CD4-positive, alpha-beta T cell treated with Interleukin-4 for 1 hour (primary cell): ENCODE measurements at places on chromosomes 2 and 18.

DNA sequence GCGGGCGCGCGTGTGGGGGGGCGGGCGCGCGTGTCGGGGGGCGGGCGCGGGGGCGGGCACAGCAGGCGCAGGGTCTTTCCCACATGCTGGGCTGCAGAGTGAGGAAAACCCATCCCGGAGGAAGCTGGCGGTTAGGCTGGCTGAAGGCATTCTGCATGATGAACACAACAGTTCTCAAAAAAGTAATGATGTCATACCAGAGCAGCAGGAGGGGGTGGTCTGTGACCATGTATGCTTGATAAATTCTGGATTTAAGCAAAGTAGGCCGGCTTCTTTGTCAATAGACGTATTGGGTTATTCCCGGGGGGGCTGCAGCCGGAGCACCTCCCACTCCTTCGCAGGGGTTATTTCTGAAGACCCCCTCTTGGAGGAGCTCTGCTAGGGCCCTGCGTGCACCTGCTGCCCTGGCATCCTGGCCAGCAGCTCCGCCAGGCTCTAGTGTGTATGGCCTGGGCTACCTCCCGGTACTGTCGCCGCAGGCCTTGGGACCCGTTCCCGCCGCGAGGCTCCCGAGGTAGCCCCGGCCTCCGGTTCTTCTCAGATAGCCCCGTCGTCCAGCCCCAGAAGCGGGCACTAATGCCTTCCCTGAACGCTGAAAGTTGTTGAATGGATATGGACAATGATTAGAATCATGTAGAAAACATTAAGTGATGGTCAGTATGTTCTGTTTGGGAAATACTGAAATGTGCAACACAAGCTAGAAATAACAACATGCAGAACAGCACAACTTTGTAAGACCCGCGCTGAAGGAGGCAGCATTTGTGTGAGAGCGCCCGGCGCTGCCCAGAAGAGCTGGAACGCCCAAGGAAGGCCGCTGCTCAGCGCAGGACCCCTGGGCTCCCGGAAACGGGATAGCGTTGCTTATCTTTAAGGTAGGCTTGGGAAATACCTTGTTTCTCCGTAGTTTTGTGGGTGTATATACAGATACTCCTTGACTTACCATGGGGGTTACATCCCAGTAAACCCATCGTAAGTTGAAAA is 101.4 kb upstream of the RAB6C start:
- DNase-seq, result no peak

DNA sequence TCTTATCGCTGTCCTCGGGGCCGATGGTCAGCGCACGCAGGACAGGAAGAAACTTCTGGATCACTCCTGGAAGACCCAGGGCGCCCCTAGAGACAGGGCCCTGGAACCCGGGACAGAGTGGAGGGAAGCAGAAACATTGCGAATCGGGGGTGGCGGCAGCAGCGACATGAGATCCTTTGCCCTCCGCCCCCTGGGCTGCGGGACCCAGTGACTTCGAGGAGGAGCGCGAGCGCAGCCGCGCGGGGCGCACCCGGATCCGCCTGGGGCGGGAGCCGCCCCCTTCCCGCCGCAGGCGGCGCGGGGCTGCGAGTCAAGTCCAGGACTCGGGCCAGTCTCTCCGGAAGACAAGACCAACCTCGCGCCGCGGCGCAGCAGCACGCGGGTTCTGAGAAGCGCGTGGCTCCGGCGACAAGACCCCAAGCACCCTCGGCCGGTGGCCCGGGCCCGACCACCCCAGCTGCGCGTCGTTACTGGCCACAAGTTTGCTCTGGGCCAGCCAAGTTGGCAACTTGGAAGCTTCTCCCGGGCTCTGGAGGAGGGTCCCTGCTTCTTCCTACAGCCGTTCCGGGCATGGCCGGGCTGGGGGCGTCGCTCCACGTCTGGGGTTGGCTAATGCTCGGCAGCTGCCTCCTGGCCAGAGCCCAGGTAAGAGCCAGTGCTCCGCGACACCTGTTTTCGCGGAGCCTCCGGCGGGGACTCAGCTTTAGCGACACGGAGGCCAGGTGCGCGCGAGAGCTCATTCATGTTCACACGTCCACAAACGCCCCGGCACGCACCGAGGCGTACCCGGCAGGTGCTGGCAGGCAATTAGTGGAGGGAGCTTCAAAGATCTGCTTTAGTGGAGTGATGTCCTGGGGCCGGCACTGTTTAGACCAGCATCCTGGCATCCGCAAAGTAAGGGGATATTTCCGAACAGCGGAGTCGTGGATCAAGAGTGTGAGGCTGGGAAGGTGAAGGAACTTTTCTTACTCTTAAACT is at the start of gene PTH2R:
Gene PTH2R (plus strand): TSS at position 319 of the 978 bp plus-strand sequence. CDS start 252 bp downstream, at position 571.
- no peak for DNase-seq

DNA sequence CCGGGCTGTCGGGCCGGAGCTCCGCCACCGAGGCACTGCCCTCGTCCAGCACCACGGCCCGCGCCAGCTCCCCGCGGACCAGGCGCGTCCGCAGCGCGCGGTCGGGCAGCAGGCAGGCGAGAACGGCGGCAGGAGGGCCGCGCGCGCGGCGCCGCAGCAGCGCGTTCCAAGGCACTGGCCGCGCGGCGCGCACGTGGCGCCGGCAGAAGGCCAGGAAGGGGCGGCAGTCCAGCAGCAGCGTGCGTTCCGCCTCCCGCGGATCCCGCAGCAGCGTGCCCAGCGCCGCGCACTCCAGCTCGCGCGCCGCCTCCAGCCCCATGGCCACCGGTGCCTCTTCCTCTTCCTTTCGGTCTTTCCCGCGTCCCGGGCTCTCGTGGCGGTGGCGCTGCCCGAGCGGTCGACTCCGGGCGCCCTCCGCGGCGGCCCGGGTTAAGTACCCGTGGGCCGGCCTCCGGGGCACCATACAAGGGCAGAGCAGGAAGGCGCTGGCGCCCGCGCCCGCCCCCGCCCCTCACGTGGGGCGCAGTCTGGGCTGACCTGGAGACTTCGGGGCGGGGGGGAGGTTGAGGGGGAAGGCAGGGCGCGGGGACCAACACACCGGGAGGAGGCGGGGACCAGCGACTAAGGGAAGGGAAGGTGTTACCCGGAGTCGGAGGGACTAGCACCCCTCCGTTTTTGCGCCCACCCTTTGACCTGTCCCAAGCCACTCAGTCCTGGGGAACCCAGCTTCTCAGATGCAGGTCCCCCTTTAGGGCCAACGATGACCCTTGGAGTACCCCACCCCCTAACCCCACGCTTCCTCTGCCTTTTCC is at the start of gene DUSP2:
Gene DUSP2 (minus strand): TSS at position 405 of the 812 bp plus-strand sequence. CDS start 86 bp downstream, at position 319.
- DNase-seq, result peak; percentile 96

DNA sequence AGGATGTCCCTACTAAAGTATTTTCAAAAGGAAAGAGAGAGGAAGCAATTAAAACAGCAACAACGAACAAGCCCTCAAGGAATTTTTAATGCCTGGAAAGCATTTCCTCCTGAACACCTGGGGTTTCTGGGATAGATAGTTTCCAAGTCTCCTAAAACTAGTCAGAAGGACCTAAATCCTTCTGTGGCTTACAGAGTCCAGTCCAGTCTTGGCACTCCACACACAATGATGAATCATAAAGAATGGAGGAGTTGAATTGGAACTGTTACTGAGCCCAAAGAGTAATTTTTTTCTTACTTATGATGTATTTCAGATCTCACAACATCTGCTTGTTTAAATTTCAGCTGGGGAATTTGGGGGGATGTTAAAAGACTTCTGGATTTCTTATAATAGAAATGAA is 144.6 kb upstream of the SETBP1 start:
- DNase-seq, result no peak

- DNase-seq, result peak; percentile 1
Measured at GRCh38 chr2:67476809-67477790, 80.0 kb downstream of the ETAA1 start.

- DNase-seq, result no peak
Measured at GRCh38 chr2:88746929-88747490, 55.5 kb downstream of the RPIA start.

- no peak for DNase-seq
Measured at GRCh38 chr2:184729581-184729980, 131.3 kb downstream of the ZNF804A start.

DNA sequence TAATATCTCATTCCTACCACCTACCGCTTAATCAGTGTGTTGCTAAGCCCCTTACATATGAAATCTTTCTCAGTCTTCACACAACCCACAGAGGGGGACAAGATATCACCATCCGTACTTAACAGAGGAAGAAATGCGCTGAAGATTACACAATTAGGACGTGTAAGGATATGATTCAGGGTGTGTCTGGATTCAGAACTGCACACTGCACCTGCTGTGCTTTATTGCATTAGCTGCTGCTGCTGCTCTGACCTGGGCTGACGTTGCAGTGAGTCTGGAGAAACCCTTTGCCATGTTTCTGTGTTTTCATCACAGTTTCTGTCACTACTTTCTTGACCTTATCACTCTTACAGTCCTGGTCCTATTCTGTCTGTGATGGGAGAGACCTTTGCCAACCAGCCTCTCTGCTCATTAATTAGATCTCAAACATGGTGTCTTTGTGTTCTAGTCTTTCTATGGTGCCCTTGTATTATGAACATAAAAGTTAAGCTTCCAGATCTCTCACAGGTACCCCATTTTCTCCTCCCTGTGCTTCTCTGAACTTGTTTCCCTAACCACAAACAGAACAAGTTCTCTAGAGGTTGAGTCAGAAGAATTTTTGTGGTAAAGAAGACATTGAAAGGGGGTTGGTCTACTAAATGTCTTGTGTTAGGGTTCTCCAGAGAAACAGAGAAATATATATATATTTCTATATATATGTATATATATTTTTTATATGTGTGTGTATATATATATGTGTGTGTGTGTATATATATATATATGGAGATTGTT is 92.9 kb upstream of the CYP1B1 start:
- no peak for DNase-seq

- DNase-seq, result no peak
Measured at GRCh38 chr2:230068651-230069055, at the start of gene SLC16A14. Gene SLC16A14 (minus strand): TSS chr2:230068924. CDS start chr2:230059352, 9,572 bp downstream.

- peak; percentile 44 for DNase-seq
Measured at GRCh38 chr18:21703241-21703820, 1.2 kb downstream of the ABHD3 start.

GRCh38 chr2:19355416-19355821 is 3.0 kb downstream of the OSR1 start:
- DNase-seq, result no peak

- no peak for DNase-seq
Measured at GRCh38 chr18:64278026-64278425, 129.1 kb upstream of the LINC00305 start.

DNA sequence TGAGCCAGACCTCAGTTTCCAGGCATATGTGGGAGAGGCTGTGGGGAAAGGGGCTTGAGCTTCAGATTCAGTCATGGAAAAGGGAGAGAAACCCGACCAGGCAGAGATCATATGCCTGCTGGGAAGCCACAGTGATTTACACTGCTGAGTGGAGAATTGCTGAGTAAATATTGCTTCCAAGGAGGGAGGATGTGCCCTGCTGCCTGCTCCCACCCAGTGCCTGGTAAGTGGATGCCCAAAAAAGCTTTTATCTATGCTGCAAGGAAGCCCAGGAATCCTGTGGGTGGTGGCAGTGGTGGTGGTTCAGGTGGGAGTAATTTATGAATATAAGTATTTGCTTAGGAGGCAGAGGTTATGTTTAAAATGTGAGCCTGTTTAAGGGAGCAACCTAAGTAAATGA is 39.5 kb downstream of the INO80C start:
- no peak for DNase-seq

DNA sequence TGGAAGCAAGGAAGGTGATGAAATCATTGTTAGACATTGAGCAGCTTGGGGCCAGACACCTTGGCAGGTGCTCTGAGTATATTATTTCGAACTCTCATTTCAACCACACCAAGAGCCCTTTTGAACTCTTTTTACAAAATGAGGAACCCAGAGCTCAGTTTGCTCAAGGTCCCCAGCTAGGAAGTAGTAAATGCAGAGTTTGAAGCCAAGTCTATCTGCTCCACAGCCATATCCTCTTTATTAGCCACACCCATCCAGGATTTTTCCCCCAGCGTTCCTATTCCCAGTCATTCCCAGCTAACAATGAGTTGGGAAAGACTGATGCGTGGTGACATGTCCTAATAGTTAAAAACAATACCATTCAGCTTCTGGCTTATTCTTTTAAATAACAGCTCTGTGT is 40.2 kb downstream of the SEMA4F start:
- DNase-seq, result no peak

DNA sequence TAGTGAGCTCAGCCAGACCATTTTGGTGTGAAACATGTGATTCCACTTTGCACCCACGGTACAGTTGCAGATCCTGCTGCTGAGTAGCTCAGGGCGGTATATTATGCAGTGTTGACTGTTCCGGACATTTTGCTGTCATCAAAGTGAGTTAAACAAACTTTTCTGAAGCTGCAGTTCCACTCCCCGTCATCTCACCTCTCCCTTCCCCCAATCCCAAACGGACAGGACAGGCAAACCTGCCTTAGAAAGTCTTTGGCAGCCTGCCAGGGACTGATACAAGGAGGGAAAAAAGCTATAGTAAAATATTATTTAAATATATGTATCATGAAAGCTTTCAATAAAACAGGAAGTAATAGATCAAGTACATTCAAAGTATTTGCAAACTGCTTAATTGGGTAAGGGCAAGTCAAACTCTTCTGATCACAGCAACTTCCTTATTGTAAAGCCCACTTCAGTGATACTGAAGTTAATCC is 35.5 kb upstream of the SP5 start:
- no peak for DNase-seq

DNA sequence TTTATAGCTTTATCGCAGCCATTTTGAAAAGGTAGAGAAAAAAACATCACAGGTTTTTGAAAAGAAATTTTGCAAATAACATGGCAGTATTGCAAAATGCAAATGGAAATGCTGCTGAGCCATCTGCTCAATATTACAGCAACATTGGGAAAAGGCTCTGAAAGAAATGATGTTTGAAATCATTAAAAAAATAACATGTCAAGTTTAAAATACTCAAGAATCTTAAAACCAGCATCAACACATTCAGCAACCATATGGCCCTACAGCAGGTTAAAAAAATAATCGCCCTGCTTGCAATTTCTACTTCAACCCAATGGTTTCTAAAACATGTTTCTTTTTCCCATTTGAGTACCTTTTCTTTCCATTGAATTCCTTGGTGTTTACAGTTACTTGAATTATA is 289.4 kb downstream of the AFF3 start:
- no peak for DNase-seq

- no peak for DNase-seq
Measured at GRCh38 chr2:189602233-189602632, 21.6 kb upstream of the SLC40A1 start.

- DNase-seq, result no peak
Measured at GRCh38 chr2:182228073-182228473, 198.8 kb downstream of the PDE1A start.

DNA sequence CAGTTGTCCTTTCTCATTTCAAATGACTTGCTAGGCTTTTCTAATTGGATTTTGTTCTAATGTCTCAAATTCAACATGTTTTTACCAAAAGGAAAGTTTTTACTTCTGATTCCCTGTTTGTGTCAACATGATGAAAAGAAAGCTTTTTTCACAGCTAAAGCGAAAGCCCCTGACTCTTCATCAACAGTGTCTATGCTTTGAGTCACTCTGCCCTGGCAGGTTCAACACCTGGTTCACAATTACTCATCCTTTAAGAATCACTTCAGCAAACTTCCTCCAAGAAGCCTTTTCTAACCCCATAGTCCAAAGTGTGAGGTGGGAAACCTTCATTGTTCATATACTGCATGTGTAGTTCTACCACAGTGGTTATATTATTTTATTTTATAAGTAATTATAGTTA is 7.6 kb upstream of the DSG2 start:
- no peak for DNase-seq

- no peak for DNase-seq
Measured at GRCh38 chr2:24411488-24412151, 51.3 kb upstream of the ITSN2 start.

- DNase-seq, result no peak
Measured at GRCh38 chr18:45562567-45563479, 52.5 kb upstream of the SLC14A2 start.

GRCh38 chr2:128473175-128474035 is 154.7 kb upstream of the HS6ST1 start:
- DNase-seq, result no peak
